Cardiac ventricle fibroblast (primary cell): ENCODE measurements at places on chromosomes 5 and 9. TPM values are rescaled to one million over a fixed set of nuclear protein-coding genes. Genes with fewer than 3 reads are reported as not detected.

Gene DCP2
- total RNA-seq = 23.4 and 30.4 TPM in 2 replicates

Gene NELFB
- total RNA-seq = 33.9 and 37.6 TPM in 2 replicates

Gene GALNT12
- 1.4 and 3.3 TPM in 2 replicates for total RNA-seq

Gene ZSWIM6
- total RNA-seq = 3.1 and 3.8 TPM in 2 replicates
